ENCODE measurements at places on chromosomes 1 and 21. TPM values are rescaled to one million over a fixed set of nuclear protein-coding genes. Genes with fewer than 3 reads are reported as not detected.

DNA sequence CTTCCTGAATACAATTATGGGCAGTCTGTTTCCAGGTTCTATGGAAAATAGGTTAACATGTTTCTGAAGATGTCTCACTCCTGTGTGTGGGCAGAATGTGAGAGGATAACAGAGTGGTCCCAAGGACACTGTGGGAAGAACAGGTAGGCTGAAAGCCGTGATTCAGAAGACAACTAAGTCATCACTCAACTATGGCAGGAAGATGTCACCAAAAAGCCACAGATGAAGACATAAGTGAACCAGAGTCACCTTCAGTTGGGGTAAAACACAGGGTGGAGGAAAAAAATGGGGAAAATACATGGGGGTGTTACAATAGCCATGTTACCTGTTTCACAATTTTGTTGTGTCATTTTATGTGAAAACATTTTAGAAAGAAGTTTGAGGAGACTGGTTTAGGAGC lies 75.1 kb downstream of the UCHL5 start:
- H3K27me3 ChIP-seq: no peaks in the 10 kb centered on the region
- no peaks in the 10 kb centered on the region for H3K36me3 ChIP-seq
- H3K4me3 ChIP-seq: no peak overlapping the region
- H3K4me1 ChIP-seq: no peaks in the 10 kb centered on the region

DNA sequence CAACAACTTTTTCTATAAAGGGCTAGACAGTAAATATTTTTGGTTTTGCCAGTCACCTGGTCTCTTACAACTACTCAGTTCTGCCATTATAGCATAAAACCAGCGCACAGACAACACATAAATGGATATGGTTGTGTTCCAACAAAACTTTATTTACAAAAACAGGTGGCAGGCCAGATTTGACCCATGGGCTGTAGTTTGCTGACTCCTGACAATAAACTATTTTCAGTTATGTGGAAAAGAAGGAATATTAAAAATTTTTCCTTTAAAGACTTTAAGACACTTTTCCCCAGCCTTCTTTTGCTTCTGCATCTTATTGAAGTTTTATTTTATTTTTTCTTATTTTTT lies 16.0 kb downstream of the EIF2D start:
- H3K4me3 ChIP-seq: no peak overlapping the region
- H3K27ac ChIP-seq: no peak overlapping the region
- no peaks in the 10 kb centered on the region for H3K27me3 ChIP-seq
- no peak for DNase-seq
- no peaks in the 10 kb centered on the region for H3K4me1 ChIP-seq

DNA sequence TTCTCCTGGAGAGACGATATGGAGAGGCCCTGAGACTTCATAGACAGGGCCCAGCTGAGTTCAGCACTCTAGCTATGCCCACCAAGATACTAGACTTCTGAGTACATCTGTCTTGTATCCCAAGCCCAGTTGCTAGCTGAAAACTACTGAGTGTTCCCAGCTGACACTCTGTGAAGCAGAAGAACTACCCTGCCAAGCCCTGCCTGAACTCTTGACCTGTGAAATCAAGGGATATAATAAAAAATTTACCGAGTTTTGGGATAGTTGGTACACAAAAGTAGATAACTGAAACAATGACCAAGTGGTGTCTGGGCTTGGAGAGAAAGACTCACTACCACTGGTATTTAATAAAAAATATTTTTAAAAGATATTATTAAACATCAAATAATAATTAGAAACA lies 267.5 kb downstream of the TRABD2B start:
- no peaks in the 10 kb centered on the region for H3K36me3 ChIP-seq
- DNase-seq: no peak
- no peaks in the 10 kb centered on the region for H3K4me1 ChIP-seq
- H3K4me3 ChIP-seq: no peak overlapping the region
- H3K27me3 ChIP-seq: peaks cover 57% of the 10 kb centered on the region

GRCh38 chr1:155076371-155076770 lies 2.3 kb upstream of the EFNA3 start:
- H3K4me1 ChIP-seq: peaks cover 27% of the 10 kb centered on the region
- H3K27ac ChIP-seq: no peak overlapping the region
- H3K36me3 ChIP-seq: no peaks in the 10 kb centered on the region
- H3K4me3 ChIP-seq: no peak overlapping the region
- DNase-seq: no peak

GRCh38 chr1:225565847-225566246 lies 87.1 kb downstream of the ENAH start:
- H3K27ac ChIP-seq: no peak overlapping the region
- DNase-seq: no peak
- peaks cover 4% of the 10 kb centered on the region for H3K36me3 ChIP-seq
- H3K4me1 ChIP-seq: peaks cover 23% of the 10 kb centered on the region
- no peak overlapping the region for H3K4me3 ChIP-seq

- no peaks in the 10 kb centered on the region for H3K36me3 ChIP-seq
- no peaks in the 10 kb centered on the region for H3K27me3 ChIP-seq
- H3K4me3 ChIP-seq: no peak overlapping the region
- H3K27ac ChIP-seq: no peak overlapping the region
- no peaks in the 10 kb centered on the region for H3K4me1 ChIP-seq
- no peak for DNase-seq
These were observed 169.3 kb downstream of the SEC16B start for GRCh38 chr1:177800400-177801088.

DNA sequence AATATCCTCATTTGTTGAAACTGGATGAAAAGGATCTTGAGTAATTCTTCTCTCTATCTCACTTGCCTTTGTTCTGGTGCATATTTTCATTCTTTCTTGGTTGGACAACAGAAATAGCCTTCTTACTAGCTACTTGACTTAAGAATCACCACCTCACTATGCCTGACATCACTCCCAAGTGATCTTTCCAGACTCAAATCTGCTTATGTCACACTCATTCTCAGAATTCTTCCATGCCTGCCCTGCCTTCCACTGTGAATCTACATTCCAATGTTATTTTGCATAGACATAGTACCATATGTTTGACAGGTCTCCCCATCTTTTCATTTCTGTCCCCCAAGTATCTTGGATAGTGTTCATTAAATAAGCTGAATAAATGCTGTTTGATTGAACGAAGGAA lies 78.5 kb upstream of the DPYD start:
- no peak for DNase-seq
- H3K36me3 ChIP-seq: no peaks in the 10 kb centered on the region
- no peaks in the 10 kb centered on the region for H3K27me3 ChIP-seq
- no peak overlapping the region for H3K4me3 ChIP-seq
- peaks cover 24% of the 10 kb centered on the region for H3K4me1 ChIP-seq

- no peaks in the 10 kb centered on the region for H3K27me3 ChIP-seq
- H3K4me1 ChIP-seq: no peaks in the 10 kb centered on the region
- no peak for DNase-seq
- peaks cover 83% of the 10 kb centered on the region for H3K36me3 ChIP-seq
- H3K27ac ChIP-seq: no peak overlapping the region
- H3K4me3 ChIP-seq: no peak overlapping the region
These were observed 19.8 kb upstream of the UBR4 start for GRCh38 chr1:19229828-19230325.

DNA sequence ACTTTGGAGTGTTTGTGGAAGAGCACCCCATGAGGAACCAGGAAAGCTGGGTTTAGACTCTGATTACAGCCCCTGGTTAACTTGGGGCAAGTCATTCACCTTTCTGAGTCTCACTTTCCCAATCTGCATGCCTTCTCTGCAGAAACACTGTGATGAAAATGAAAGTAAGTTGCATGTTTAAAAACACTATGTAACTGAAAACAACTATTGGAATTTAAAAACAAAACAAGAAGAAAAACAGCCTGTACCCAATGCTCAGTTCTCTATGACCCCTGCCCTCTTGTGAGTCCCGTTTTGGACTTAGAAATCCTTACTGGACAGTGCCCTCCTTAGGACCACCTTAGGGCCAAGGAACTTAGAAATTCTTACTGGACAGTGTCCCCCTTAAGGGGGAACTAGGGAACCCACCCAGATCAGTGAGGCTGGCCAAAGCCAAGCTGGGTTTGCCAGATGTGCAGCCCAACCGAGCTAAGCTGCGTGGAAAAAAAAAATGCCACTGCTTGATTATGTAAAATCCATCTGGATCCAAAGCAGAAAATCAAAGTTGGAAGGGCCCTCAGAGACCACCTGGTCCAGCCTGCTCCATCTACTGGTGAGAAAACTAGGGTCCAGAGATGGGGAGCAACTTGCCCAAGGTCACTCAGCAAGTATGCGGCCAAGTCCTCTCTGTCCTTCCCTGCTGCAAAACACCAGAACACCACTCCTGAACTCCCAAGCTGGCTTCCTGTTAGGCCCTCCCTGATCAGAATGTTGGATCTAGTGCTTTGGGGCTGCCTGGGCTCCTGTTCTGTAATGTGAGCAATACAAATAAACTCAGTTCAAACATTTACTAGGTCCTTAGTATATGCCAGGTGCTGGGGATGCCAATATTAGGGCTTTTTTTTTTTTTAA lies 77.7 kb downstream of the MRPL37 start:
- H3K4me3 ChIP-seq: no peak overlapping the region
- H3K27ac ChIP-seq: no peak overlapping the region
- H3K4me1 ChIP-seq: peaks cover 18% of the 10 kb centered on the region

- H3K27me3 ChIP-seq: no peaks in the 10 kb centered on the region
- H3K4me3 ChIP-seq: no peak overlapping the region
- no peak for DNase-seq
- no peaks in the 10 kb centered on the region for H3K4me1 ChIP-seq
- no peak overlapping the region for H3K27ac ChIP-seq
- no peaks in the 10 kb centered on the region for H3K36me3 ChIP-seq
These were observed 6.1 kb downstream of the TIE1 start for GRCh38 chr1:43306688-43307457.

DNA sequence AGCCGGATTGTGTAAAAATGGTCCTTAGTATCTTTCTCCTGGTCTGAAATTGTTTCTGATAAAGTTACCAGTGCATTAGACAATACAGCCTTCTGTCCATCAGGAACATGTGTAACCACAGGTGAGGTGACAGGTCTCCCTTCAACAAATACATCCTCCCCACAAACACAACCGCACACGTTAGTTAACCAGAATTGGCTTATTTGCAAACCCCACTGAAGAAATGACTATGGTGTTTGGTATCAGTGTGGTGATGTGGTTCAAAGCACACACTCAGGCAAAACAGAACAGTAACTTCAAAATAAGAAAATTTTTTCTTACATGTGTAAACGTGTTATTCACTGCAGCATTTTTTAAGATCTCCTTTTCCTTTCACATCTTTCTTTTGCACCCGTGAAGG lies 517.2 kb upstream of the NR5A2 start:
- H3K4me1 ChIP-seq: no peaks in the 10 kb centered on the region
- H3K27ac ChIP-seq: no peak overlapping the region
- no peaks in the 10 kb centered on the region for H3K36me3 ChIP-seq
- DNase-seq: no peak

DNA sequence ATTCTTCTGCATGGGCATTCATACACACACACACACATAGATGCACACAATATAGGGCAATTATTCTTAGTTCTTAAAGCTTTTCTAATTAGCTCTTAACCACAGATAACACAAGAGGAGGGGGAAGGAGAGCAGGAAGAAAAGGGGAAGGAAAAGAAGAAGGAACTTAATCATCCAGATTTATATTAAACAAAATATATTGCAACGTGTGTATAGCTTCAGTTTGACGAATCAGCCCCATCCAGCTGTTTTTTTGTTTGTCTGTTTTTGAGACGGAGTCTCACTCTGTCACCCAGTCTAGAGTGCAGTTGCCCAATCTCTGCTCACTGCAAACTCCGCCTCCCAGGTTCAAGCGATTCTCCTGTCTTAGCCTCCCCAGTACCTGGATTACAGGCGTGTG lies 21.7 kb upstream of the ANKRD13C start:
- no peaks in the 10 kb centered on the region for H3K4me1 ChIP-seq
- no peaks in the 10 kb centered on the region for H3K27me3 ChIP-seq
- H3K4me3 ChIP-seq: no peak overlapping the region
- H3K27ac ChIP-seq: no peak overlapping the region
- no peak for DNase-seq

GRCh38 chr1:8170059-8170835 lies 144.1 kb upstream of the ERRFI1 start:
- H3K27me3 ChIP-seq: no peaks in the 10 kb centered on the region
- no peaks in the 10 kb centered on the region for H3K36me3 ChIP-seq
- DNase-seq: no peak
- H3K4me1 ChIP-seq: peaks cover 39% of the 10 kb centered on the region

GRCh38 chr21:14273736-14274538 lies 58.0 kb downstream of the RBM11 start:
- no peak overlapping the region for H3K27ac ChIP-seq
- H3K36me3 ChIP-seq: no peaks in the 10 kb centered on the region
- H3K4me3 ChIP-seq: no peak overlapping the region
- H3K27me3 ChIP-seq: no peaks in the 10 kb centered on the region

DNA sequence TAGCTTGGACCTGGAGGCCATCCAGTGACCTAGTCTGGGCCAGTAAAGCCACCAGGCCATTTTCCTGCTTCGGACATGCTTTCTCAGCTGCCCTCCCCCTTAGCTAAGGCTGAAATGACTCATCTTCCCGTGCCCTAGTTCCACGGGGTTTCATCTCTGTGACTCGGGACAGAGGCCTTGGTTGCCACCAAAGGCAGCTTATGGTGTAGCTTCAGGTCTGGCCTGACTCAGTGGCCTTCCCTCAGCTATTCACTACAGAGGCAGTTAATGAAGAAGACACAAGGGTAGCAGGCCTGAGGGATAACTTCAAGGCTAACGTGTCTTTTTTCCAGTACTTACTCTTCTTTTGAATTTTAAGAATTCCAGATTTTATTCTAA lies 82.4 kb downstream of the PBX1 start:
- DNase-seq: no peak
- H3K4me3 ChIP-seq: no peak overlapping the region
- no peaks in the 10 kb centered on the region for H3K36me3 ChIP-seq
- no peak overlapping the region for H3K27ac ChIP-seq

DNA sequence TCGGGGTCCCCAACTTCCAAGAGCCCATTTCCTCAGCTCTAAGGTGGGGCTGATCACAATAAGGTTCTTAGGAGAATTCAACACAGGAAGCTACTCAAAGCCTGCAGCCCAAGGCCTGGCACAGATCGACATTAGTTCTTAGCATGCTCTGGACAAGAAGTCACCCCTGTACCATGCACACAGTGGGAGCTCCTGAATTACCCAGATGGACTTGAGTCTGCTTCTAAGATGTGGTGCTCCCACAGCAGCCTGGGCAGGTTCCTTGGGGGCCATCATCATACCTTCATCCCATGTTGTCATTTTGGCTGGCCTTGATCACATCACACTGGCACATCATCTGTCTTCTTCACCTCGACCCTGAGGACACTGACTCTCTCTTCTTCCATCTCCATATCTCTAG lies 153.3 kb upstream of the VAMP3 start:
- H3K4me1 ChIP-seq: no peaks in the 10 kb centered on the region
- no peak overlapping the region for H3K4me3 ChIP-seq
- no peak for DNase-seq
- no peaks in the 10 kb centered on the region for H3K36me3 ChIP-seq

Gene DISP3
- total RNA-seq: 0.49 TPM

Gene ACBD6
- total RNA-seq: 63.7 TPM

Gene TMEM52
- total RNA-seq: 4.1 TPM

Gene TAS1R3
- 0.39 TPM for total RNA-seq

Gene C1orf141
- total RNA-seq: not detected

Gene GBP1
- total RNA-seq: 10.1 TPM

Gene ACTL8
- total RNA-seq: 0.31 TPM

Gene LRRC3
- total RNA-seq: 3.1 TPM

Gene PRAMEF6
- not detected for total RNA-seq

Gene STIL
- total RNA-seq: 39.3 TPM
